Tibial artery (tissue), 4 donors: ENCODE measurements at places on chromosomes 1 and 21.

GRCh38 chr1:46517010-46517600, 27.5 kb downstream of the DMBX1 start:
- DNase-seq: no peak

GRCh38 chr1:55331351-55331750, 116.2 kb upstream of the USP24 start:
- DNase-seq: no peak

GRCh38 chr1:173097001-173097400, 46.3 kb upstream of the TNFSF18 start:
- DNase-seq: no peak

- DNase-seq: no peak
Measured at GRCh38 chr1:166858726-166859419, 17.2 kb downstream of the TADA1 start.

- DNase-seq: no peak
Measured at GRCh38 chr1:39130325-39130724, 74.2 kb upstream of the MACF1 start.

GRCh38 chr1:117363571-117364048, 3.6 kb upstream of the MAN1A2 start:
- no peak for DNase-seq
